AG09319 (cell line): ENCODE measurements at places on chromosomes 5 and 9.

- DNase-seq = no peak
Measured at GRCh38 chr9:91810286-91810905, 139.6 kb downstream of the ROR2 start.

GRCh38 chr9:107108342-107109130 lies 174.5 kb upstream of the RAD23B start:
- no peak for DNase-seq

DNA sequence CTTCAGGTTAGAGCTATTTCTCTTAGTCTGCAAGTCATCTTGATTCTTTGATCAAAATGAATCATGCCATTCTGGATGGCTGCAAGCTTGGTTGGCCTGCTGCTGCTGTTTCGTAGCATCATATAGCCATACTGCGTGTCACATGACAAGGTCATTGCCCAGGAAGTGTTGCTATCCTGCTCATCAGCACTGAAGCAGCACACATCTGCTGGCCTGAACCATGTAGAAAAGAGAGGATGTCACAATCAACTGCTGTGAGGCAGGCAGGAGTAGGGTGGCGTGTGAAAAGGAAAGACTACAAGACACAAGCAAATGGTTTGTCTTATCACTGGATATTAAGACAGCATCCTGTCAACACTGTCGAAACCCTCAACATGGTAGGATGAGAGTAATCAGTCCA lies 376.7 kb upstream of the RORB start:
- DNase-seq = no peak

GRCh38 chr9:33167972-33168461 lies 881 bp upstream of the B4GALT1 start:
- no peak for DNase-seq

- no peak for DNase-seq
Measured at GRCh38 chr5:116176121-116176520, 91.3 kb downstream of the COMMD10 start.

DNA sequence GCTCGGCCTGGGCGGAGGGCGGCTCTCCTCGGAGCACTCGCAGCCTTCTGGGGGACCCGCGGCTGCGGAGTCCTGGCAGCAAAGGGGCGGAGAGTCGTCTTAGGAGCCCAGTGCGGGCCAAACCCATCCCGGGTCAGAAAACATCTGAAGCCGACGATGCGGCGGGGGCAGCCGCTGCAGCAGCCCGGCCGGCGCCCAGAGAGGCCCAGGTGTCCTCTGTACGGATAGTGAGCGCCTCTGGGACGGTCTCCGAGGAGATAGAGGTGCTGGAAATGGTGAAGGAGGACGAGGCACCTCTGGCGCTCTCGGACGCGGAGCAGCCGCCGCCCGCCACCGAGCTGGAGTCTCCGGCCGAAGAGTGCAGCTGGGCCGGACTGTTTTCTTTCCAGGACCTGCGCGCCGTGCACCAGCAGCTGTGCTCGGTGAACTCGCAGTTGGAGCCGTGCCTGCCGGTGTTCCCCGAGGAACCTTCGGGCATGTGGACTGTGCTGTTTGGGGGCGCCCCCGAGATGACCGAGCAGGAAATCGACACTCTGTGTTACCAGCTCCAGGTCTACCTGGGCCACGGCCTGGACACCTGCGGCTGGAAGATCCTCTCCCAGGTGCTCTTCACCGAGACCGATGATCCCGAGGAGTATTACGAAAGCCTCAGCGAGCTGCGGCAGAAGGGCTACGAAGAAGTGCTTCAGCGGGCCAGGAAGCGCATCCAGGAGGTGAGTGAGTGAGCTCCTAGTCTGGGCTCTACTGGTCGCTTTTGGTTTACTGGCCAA lies 1.2 kb downstream of the JMY start:
- DNase-seq = no peak

DNA sequence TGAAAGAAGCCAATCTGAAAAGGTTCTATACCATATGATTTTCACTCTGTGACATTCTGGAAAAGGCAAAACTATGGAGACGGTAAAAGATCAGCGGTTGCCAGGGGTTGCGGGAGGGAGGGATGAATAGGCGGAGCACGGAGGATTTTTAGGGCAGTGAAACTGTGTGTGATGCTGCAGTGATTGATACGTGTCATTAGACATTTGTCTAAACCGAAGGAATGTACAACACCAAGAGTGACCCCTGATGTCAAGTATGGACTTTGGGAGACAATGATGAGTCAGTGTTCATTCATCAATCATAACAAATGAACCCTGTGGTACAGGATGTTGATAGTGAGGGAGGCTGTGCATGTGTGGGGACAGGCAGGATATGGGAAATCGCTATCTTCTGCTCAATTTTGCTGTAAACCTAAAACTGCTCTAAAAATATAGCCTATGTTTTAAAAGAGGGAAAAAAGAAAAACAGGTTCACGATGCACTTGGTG lies 34.4 kb downstream of the ERGIC1 start:
- DNase-seq = no peak

DNA sequence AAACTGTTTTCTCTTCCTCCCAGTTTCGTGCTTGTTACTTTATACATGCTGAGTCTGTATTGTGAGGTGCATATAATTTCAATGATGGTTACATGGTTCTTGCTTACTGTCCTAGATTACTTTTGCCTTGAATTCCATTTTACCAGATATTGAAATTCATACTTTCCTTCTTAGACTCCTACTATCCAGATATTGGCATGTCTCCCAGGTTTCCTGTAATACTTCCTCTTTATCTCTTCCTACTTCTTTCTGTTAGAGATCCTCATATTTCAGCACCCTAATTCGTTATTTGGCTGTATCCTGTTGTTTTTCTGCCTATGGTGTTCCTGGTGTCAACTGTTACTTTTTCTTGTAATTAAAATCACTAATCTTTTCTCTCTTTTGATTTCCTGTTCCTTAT lies 522.1 kb downstream of the CCDC171 start:
- no peak for DNase-seq

GRCh38 chr9:136907011-136907914 lies 20.9 kb downstream of the TRAF2 start:
- no peak for DNase-seq

- DNase-seq = no peak
Measured at GRCh38 chr5:132850066-132850465, 16.2 kb downstream of the GDF9 start.

- no peak for DNase-seq
Measured at GRCh38 chr9:128369024-128369706, 2.0 kb upstream of the URM1 start.

DNA sequence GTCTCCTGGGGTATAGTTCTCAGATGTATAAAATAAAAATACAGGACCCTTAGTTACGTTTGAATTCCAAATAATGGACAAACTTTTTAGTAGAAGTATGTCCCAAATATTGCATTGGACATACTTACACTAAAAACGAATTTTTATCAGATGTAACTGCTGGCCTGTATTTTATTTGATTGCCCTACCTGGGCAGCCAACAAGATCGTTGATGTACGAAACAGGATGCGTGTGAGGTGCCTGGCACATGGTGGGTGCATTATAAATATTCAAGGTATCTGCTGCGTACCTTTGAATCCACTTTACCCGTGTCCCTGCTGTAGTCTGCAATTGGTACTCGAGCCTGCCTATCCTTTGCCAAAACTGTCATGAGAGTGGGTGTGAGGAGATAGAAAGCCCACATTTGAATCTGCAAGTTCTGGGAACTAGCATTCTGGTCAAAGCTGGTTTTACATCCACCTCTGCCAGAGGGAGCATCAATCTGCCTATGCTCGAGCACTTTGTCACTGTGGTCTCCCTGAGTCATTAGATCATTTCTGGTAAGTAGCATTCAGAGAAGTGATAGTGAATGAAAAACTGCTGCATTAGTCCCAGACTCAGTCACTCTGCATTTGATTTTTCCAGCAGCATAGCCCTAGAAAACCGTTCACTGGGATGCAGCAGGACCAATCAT lies 133.7 kb upstream of the IQGAP2 start:
- DNase-seq = no peak

- no peak for DNase-seq
Measured at GRCh38 chr5:143446535-143447226, 43.2 kb upstream of the NR3C1 start.

DNA sequence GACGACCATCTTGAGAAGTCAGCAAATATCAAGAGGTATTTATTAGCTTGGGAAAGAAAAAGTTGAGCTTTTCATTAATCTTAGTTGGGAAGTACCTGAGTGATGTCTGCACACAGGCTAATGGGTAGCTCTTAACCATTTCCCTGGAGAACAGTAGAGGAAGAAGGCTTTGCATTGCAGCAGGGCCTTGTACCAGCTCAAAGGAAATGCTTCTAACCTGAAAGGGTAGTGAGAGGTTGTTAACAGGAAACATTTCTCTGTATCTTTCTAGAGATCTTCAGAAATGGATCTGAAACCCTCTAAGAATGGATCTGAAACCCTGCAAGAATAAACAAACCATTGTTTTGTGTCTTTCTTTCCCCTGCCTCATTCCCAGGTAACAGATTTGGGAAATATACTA lies 393.3 kb downstream of the PLK2 start:
- no peak for DNase-seq

DNA sequence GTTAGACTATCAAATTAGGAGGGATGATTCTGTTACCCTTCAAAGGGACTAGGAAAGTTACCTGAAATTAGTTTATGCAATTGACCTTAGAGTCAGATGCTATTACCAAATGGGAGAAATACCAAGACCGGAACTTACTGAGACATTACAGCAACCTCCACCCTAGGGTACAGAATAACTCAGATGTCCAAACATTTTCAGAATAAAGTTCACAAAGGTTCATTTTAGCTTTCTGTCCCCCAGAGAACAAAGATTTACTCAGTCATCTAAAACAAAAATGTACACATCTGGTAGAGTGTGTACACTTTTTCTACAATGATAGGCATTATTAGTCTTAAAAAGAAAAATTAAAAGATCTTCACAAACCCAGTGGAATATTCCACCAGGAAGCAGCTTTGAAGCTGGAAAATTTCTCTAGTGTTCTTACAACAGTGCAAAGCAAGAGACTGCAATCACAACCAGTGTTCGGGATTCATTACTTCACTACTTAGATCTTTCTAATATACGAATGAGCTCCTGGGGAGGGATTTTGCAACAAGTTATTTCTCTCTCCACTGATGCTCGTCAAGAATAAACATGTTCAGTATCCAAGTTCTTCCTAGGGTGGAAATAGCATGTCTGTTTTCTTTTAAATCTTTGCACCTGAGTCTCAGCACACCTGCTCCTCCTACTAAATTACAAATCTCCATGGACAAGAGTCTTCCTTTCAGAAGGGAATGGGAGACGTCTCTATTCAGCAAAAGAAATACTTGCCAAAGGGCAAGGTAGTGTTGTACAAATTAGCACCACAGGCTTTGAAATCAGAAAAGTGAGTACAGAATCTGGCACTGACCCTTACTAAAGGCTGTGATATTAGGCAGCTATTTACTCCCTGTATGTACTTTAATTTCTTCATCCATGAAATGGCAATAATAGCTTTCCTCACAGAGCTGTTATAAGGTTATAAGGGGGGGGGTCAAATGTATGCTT lies 8.8 kb downstream of the ETF1 start:
- no peak for DNase-seq

DNA sequence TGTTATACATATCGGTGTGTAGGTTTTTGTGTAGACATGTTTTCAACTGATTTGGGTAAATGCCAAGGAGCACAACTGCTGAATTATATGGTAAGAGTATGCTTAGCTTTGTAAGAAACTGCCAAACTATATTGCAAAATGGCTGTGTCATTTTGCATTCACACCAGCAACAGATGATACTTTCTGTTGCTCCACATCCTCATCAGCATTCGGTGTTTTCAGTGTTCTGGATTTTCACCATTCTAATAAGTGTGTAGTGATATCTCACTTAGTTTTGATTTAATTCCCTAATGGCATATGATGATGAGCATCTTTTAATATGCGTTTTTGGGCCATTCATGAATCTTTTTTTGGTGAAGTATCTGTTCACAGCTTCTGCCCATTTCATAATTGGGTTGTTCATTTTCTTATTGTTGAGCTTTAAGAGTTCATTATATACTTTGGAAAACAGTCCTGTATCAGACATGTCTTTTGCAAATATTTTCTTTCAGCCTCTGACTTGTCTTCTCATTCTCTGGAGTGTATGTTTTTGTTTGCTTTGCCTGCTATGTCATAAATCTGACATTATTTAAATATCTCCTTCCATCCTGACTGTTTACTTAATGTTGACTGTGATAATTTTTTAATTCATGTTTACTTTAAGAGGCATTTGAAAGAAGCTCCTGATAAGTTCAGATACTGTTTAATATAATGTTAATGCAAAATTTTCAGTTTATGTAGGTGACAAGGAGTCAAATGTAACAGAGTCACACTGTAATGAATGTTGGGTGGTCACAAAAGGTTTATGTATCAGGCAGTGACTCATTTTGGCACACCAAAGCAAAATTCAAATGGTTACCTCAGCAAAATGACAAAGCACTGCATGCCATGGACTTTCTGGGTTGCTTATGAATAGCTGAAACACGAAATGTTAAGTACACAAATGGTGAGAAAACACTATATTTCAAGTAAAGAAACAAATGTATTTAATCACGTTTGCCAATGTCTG lies 181.1 kb upstream of the DAB2 start:
- no peak for DNase-seq

- DNase-seq = no peak
Measured at GRCh38 chr5:176822793-176823481, 12.6 kb downstream of the UNC5A start.

- no peak for DNase-seq
Measured at GRCh38 chr5:145407300-145408047, 427.7 kb downstream of the PRELID2 start.

- DNase-seq = no peak
Measured at GRCh38 chr9:81564632-81565031, 124.7 kb downstream of the TLE1 start.
